ENCODE measurements at places on chromosomes 7 and 10.
A peak's percentile ranks its signal among the peaks of the same experiment; 100 is the strongest.

GRCh38 chr7:66050990-66051448 lies 24.6 kb upstream of the ASL start:
- no peak for DNase-seq

DNA sequence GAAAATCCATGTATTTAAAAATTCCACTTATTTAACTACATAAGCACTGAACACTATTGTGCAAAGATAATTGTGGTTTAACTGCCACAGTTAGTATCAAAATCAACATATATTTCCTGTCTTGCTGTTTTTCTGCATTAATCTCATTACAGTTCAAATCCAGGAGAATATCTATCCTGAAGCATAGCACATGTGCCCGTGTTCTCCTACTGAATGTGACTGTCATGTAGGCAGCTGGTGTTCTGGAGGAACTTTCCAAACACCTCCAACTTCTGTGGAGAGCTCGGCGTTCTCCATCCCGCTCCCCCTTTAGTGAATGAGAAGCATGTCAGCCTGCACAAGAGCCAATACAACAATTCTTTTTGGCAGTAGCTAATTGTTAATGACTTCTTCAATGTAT lies 76.4 kb upstream of the IKZF1 start:
- DNase-seq = no peak

GRCh38 chr10:119575506-119575905 lies 21.3 kb downstream of the TIAL1 start:
- DNase-seq = peak; percentile 8

DNA sequence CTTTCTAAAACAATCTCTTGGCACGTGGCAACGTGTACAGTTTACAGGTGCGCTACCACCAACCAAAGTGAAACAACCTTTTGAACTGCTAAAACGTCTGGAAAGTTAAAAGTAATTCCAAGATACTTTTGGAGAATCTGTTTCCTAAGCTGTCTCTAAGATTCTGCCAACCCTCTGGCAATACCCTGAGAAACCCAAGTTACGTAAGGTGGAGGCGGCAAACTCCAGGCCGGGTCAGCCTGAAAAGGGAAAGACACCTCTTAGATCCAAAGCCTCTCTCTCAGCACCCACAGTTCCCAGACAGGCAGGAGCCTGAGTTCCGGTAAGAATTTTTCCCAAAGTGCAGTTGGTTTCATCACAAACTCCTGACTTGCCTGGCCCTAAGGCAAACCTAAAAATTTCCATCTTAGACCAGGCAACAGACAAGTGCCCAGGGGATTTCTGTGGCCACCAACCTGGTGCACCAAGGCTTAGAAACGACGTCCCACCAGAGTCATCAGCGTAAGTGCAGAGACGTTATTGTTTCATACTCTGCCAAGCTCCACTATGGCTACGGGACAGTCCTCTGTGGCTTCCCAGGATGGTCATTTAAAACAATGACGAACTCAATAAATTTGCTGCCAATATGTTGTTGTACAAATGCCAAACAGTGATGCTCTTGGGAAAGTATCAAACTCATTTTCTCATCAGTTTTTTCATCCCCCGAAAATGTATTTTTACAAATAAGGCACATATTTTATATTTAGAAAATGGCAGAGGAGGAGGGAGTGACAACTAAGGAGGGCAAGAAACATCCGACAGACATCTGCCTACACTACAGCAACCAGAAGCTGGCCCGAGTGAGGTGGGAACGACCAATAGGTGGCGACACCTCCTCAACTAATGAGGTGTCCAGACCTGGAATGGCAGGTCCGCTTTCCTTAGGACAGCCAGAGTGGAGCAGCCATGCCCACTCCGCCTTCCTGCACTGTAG lies 205.8 kb upstream of the FRMD4A start:
- no peak for DNase-seq

- no peak for DNase-seq
These were observed 10.0 kb downstream of the IDI2 start for GRCh38 chr10:1015688-1016087.

DNA sequence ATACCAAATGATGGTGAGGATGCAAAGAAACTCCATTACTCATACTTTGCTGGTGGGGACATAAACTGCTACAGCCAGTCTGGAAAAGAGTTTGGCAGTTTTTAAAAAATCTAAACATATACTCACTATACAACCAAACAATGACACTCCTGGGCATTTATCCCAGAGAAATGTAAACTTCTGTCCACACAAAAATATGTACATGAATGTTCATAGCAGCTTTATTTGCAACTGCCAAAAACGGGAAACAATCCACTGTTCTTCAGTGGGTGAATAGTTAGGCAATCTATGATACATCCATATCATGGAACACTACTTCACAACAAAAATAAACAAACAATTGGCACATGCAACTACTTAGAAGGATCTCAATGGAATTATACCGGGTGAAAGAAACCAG lies 276.4 kb upstream of the SP8 start:
- no peak for DNase-seq

- no peak for DNase-seq
These were observed 318.9 kb downstream of the CXCL12 start for GRCh38 chr10:44065788-44066526.

GRCh38 chr10:86311190-86311589 lies 55.4 kb downstream of the GRID1 start:
- no peak for DNase-seq

- no peak for DNase-seq
These were observed 998.1 kb downstream of the LRMDA start for GRCh38 chr10:76429368-76430060.
